ENCODE measurements at places on chromosomes 5 and 9.
A peak's percentile ranks its signal among the peaks of the same experiment; 100 is the strongest.

- no peak for DNase-seq
Measured at GRCh38 chr5:34691326-34691725, 35.2 kb downstream of the RAI14 start.

GRCh38 chr5:4765411-4765810 lies 374.7 kb upstream of the ADAMTS16 start:
- DNase-seq, result no peak

GRCh38 chr5:151002250-151002649 lies 18.1 kb upstream of the GPX3 start:
- DNase-seq, result no peak

DNA sequence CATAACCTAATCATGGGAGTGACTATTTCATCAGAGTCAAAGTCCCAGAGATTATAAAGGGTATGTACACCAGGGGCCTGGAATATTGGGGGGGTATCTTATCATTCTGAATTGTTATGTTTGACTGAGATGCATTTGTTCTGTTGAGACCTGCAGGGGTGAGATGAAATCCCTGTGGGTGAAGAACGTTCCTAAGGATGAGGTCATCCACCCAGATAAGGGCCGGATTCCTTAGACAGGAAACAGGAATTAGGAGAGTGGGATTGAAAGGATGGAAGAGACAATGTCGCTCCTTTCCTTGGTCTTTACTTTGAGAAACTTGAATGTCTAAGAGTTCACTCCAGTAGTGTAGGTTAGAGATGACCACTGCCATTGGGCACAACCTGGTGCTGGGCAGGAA lies 54.7 kb downstream of the GAS1 start:
- no peak for DNase-seq

GRCh38 chr9:100112677-100113336 lies 13.8 kb downstream of the INVS start:
- no peak for DNase-seq

DNA sequence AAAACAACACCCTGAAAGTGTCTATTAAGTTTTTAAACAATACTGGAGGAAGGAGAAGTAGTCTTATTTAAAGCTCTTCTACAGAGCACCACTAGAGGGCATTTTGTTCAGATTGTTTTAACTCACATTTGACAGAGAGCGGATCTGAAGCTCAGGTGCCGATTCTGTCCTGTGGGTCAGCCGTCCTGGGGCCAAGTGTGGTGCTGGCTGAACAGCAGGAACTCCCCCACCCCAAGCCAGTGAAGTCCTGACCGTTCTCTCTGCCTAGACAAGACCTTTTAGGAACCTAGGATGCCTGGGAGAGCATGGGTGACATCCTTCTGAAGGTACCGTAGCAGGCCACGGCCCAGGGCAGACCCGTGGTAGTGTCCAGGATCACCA lies 3.9 kb downstream of the EXOC3 start:
- peak; percentile 34 for DNase-seq

DNA sequence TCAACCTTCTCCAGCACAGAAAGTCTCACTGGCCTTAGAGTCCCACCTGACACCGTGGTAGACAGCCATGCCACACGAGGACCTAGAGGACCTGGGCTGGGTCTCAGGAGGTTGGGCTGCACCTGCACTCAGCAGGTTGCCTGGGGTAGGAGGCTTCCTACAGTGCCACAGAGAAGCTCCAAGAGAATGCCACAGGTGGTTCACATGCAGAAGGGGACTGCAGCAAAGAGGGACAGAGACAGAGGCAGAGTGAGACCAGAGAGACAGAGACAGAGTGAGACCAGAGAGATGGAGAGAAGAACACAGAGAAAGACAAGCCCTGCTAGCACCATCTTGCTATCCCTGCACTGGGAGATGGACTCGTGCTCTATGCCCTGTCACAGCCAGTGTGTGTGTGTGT lies 5.7 kb downstream of the CAMK2A start:
- DNase-seq, result no peak

DNA sequence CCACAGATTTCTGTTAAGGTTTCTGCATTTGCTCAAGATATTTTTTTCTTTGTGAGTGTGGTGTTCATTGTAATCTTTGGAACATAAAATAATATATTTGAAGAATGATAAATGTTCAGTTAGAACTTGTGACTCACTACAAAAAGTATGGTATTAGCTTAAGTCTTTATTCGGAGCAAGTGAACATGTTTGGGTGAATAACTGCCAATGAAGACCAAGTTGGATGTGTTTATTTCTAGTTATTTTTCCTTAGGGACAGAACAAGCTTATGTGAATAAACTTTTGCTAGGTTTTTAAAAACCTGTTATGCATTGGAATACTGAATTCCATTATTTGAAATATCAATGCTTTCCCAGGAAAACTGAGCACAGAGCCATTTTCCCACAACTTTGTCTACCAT lies 418.6 kb downstream of the SLCO4C1 start:
- no peak for DNase-seq

DNA sequence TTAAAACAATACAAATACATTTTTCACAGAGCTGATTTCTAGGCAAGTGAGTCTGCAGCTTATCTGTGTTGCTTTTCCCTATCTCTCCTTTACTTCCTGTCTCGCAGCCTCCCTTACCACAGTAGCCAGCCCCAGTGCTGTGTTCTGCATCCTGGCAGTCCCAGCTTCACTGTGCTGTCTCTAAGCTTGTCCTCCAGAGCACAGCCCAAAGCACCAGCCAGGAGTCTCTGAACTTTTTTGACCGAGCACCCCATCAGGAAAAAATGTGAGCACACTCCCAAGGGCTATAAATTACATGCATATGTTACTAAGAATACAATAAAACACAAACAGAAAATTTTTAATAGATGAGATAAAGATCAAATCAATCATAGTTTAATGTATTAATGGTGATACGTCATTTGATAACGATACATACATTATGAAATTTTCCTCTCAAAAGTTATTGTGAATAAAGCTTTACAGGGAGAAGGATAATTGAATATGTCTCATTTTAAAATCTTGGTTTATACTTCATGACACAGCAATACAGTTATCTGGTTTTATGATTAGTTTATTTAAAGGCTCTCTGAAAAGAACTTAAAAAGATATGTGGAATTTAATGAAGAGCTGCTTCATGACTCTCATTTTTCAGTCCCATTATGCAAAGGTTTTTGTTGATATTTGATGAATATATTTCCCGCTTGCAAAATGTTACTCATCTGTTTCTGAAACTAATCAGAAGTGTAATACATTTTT lies 7.3 kb upstream of the RHOBTB3 start:
- DNase-seq, result no peak
